ENCODE measurements at places on chromosomes 4 and X.

- no peak for DNase-seq
Measured at GRCh38 chrX:128780934-128781333, 728.7 kb upstream of the ACTRT1 start.

DNA sequence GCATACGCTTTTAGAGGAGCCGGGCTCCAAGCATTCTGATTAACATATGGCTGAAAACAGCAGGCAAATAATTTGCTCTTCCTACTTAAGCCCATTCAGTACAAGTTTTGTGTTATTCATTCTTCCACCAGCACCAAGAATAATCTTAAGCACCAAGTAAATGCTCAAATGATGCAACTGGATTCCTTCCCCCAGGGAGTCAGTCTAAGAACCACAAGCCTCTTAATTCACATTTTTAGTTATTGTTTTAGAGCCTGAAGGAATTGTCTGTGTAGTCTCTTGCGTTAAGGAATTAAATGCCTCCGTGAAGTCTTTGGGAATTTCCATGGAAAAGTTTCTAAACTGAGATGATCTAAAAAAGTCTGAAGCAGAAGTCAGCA, 61.5 kb upstream of the MAGEB2 start:
- DNase-seq = no peak

- DNase-seq = no peak
Measured at GRCh38 chrX:151042842-151043241, 59.7 kb downstream of the HMGB3 start.

DNA sequence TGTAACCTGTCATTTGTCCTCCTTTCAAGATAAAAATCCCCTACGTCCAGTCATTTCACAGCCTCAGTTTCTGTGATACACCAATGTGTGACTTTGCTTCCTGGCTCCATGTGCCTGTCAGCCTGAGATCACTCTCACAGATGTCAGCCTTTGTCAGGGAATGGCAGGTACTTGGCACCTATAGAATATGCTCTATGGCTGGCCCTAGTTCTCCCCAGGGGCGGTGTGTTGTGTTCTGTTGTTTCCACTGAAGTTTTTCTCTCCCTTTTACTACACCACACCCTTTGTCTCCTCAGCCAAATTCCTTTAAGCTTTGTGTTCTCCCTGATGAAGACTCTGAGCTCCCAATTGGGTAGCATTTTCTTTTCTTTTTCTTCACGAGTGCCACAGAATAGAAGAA, 81.7 kb downstream of the ALPK1 start:
- DNase-seq = no peak

- no peak for DNase-seq
Measured at GRCh38 chr4:185305979-185306442, 89.7 kb downstream of the LRP2BP start.

- DNase-seq = no peak
Measured at GRCh38 chr4:153398713-153399112, 54.2 kb downstream of the MND1 start.

- DNase-seq = no peak
Measured at GRCh38 chr4:85760511-85760910, 285.6 kb downstream of the ARHGAP24 start.

- no peak for DNase-seq
Measured at GRCh38 chrX:155893521-155893920, 12.4 kb downstream of the VAMP7 start.

GRCh38 chr4:29051381-29051965, 1668.7 kb upstream of the PCDH7 start:
- no peak for DNase-seq

- no peak for DNase-seq
Measured at GRCh38 chr4:181950372-181951127, 292.7 kb upstream of the TENM3 start.

GRCh38 chrX:54178100-54178940, 4.7 kb downstream of the FAM120C start:
- no peak for DNase-seq

DNA sequence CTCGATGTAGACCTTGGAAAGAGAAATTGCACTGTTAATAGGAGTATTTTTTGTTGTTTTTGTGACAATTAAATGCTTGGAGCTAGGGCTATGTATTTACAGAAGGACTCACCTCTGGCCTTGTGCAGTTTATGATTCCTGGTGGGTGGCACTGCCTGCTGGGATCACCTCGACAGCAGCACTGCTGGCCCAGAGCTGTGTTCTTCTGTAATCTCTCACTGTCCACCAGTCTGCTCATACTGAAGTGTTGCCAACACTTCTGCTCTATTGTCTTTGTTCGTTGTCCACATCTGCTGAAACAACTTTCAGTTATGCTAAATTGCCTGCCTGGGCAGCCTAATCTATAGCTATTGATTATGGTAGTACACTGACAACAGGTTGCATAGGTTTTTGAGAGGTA, 194.4 kb upstream of the ANK2 start:
- DNase-seq = no peak

- no peak for DNase-seq
Measured at GRCh38 chr4:105386012-105386411, 87.8 kb downstream of the PPA2 start.

DNA sequence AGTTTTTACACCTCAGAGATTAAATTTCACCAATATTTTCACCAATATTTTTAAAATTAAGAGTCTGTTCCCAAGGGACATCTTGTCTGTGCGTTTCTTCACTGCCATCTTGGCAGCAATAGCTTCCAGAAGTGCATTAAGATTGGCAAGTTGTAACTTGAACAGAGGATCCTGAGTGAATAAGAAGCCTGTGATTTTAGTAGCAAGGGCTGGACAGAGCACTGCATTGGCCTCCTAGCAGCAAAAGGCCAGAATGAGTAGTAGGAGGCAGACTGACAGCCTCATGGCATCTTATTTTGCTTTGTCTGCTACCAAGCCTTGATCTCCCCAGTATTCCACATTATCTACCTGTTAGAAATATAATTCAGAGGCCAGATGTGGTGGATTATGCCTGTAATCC, 138.4 kb downstream of the CPE start:
- no peak for DNase-seq

- DNase-seq = no peak
Measured at GRCh38 chrX:70613295-70613694, 168.7 kb downstream of the DLG3 start.

DNA sequence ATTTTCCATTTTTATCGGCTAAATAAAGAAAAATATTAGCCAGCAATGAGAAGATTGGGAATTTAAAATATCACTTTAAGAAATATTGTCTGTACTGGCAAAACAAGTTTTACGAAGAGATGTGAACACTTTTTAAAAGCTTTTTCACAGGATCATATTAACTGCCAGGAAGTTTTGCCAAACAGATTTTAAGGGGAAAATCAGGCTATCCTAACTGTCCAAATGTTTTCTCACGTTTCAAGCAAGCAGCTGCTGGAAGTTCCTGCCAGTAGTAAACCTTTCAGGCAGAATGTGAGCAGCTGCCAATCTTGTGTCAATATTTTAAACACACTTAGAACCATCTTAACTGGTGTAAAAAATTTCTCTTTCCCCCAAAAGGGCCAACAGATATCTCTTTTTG, 101.1 kb downstream of the ADGRL3 start:
- no peak for DNase-seq

DNA sequence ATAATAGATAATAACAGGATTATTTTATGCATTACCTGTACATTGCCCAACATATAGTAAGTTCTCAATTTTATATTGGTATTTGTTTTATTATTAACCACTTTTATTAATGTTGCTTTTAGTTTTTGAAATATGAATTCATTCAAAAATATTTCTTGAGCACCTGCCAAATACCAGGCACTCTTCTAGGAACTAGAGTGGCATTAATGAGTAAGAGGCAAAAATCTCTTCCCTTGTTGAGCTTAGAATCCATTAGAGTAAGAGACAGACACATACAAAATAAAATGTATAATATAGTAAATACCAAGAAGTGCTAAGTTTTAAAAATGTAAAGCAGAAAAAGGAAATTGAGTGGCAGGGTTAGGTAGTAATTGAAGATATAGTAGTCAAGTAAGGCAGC, 45.8 kb downstream of the TET2 start:
- DNase-seq = no peak

GRCh38 chrX:26670521-26670920, 454.6 kb downstream of the MAGEB5 start:
- DNase-seq = no peak

- DNase-seq = no peak
Measured at GRCh38 chrX:23515028-23515427, 152.3 kb upstream of the PRDX4 start.

GRCh38 chrX:151680805-151681204, 14.5 kb upstream of the PRRG3 start:
- DNase-seq = peak; percentile 56

GRCh38 chr4:150126201-150126863, 48.1 kb downstream of the DCLK2 start:
- DNase-seq = peak; percentile 29

DNA sequence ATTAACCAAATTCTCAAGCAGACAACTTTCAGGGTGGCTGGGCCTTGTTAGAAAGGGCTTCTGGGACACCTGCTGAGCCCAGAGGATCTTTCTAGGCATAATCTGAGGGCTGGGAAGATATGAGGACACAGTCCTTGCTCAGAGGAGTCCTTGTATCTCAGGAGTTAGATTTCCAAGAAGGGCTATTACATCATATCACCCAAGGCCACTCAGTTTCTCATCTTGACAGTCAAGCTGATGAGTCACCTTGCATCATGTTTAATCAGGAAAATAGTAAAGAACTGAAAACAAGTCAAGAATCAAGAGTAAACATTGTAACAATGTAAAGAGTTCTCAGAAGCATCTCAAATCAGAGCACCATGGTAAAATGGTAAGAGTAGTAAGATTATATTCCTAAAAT, 4.0 kb downstream of the PCYT1B start:
- DNase-seq = no peak

DNA sequence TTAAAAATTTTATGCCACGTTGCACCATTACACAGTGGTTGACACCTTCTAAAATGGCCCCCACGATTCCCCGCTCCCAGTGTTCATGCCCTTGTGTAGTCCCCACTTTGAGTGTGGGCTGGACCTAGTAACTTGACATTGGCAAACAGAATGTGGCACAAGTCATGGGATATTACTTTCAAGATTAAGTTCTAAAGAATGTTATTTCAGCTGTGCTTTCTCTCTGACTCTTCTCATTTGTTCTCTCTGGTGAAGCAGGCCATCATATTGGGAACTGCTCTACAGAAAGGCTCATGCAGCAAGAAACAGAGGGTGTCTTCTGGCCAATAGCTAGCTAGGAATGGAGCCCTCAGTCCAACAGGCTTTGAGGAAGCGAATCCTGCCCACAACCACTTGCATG, 67.1 kb downstream of the ATXN3L start:
- DNase-seq = no peak

DNA sequence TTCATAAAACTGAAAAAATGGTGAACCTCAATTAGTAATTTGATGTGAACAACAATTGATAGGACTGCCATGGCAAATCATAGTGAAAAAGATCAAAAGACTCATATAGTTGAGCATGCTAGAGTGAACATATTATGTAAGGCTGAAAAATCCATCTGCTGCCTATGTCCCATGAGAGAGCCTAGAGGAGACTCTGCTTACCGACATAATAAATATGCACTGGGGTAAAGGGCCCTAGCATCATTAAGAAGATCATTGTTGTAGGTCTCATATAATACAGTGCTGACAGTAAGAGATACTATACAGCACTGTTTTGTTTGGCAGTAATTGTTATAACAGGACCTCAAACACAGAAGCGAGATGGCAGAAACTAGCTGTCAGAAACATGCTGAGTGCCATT, 229.0 kb downstream of the PABPC4L start:
- DNase-seq = no peak

- DNase-seq = no peak
Measured at GRCh38 chr4:169179609-169180521, 90.9 kb downstream of the SH3RF1 start.

- no peak for DNase-seq
Measured at GRCh38 chr4:132284910-132285426, 864.1 kb upstream of the PCDH10 start.

DNA sequence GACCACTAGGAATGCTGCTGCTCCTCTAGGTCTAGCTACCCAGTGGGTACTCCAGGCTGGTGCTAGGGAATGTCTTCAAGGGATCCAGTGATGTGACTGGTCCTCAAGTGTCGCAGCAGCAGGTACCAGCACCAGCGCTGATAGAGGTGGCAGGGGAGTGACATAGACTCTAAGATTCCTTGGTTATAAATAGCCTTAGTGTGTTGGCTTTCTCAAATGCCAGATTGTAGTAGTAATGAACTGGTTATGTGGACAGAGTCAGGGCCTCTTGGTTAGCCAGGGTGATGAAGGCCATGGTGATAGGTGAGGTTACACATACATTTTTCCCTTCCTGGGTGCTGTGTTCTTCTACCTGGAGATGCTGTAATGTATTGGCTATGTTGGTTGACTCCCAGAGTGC, 38.3 kb downstream of the DCLK2 start:
- DNase-seq = no peak

DNA sequence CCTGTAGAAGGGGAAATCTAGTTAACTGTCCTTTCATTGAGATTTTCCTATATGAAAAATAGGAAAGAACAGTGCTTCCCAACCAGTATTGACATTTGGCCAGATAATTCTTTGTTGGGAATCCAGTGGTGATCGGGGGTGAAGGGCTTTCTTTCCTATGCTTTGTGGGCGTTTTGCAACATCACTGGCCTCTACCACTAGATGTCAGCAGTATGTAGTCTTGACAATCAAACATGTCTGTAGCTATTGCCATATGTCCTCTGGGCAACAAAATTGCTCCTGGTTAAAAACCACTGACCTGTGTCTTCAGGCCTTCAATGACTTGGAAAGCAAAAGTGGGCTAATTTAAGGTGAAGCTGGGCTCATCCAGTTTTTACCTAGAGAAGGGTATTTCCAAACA, 658.5 kb downstream of the DACH2 start:
- peak; percentile 11 for DNase-seq

DNA sequence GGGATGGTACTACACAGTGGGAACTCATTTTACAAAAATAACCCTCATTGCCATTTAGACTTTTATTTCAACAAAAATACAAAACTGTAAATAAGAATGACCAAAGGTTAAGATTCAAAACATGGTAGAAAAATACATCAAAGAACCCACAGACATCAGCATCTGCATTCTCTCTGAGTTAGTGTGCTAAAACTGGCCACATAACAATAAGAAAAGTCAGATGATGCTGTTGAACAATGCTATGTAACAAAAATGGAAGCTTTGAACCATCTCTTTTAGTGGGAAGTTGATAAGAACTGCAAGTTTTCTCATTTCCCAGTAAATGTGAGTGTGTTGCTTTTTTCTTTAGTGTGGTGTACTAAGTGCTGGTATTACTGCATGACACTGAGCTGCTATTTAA, 888.4 kb upstream of the EPHA5 start:
- DNase-seq = no peak

- DNase-seq = no peak
Measured at GRCh38 chr4:86968547-86968946, 33.7 kb downstream of the AFF1 start.

- no peak for DNase-seq
Measured at GRCh38 chrX:34467437-34467836, 189.6 kb downstream of the TMEM47 start.

DNA sequence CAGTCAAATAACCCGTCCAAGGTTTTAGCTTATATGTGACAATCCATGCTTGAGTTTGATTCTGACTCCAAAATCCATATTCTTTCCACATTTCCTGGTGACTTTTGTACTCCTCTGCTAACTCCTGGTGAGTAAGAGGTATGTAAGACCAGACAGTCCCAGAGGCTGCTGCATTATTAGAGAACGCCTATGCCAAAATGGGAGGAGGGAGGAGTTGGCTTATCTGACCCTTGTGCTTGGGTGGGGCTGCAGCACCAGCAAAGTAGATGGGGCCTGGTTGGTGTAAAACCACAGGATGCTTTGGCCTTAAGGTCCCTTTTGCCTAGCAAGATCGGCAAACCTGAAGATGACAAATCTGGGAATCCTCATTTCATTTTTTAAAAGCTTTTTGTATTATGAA, 9.1 kb upstream of the RNF212 start:
- DNase-seq = no peak

Data from HL-60 (cell line).